ENCODE measurements at places on chromosomes 16 and 17.

- no peak for DNase-seq
Observed at GRCh38 chr16:27301236-27301861, 12.4 kb upstream of the IL4R start.

DNA sequence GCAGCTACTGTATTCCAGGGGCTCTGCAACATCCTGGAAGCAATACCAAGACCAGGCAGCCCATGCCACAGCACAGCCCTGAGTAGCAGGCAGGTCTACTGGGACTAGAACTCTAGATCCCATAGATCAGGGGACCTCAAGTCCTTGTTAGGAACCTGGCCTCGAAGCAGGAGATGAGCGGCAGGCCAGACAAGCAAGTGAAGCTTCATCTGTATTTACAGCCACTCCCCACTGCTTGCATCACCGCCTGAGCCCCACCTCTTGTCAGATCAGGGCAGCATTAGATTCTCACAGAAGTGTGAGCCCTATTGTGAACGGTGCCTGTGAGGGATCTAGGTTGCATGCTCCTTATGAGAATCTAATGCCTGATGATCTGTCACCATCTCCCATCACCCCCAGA is 295.7 kb upstream of the TNRC6C start:
- no peak for DNase-seq

GRCh38 chr16:424033-424622 is 1.3 kb upstream of the RAB11FIP3 start:
- no peak for DNase-seq

- DNase-seq: no peak
Observed at GRCh38 chr16:47067203-47067602, 76.5 kb downstream of the NETO2 start.

GRCh38 chr17:50458701-50459676 is 9.7 kb downstream of the CHAD start:
- no peak for DNase-seq

DNA sequence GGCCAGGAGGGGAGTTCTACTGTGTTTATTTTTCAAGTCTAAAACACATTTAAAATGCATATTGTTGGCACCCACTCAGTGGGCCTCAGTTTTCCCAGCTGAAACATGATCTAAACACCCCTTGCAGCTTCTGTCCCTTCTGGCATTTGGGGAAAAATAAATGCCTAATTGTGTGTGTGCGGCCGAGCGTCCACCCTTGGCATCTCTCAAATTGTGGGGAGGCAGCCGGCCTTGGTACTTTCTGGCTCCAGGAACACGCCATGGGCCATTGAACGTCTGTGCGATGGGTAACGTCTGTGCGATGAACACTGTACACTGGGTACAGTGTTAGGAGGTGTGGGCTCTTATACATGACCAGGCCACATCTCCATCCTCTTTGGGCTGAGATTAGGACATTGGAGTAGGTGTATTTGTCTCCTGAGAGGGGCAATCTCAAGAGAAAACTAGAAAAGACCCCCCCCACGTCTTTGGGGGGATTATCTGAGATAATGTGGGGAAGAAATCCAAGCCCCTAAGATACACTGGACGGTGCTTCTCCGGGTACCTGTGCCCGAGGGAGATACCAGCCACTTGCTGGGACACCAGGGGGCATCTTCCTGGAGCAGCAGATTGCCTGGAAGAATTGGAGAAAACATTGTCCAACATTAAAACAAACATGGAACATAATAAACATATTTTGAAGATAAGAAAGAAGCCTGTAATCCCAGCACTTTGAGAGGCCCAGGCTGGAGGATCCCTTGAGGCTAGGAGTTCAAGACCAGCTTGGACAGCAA is 54.9 kb downstream of the RAB11FIP4 start:
- no peak for DNase-seq

DNA sequence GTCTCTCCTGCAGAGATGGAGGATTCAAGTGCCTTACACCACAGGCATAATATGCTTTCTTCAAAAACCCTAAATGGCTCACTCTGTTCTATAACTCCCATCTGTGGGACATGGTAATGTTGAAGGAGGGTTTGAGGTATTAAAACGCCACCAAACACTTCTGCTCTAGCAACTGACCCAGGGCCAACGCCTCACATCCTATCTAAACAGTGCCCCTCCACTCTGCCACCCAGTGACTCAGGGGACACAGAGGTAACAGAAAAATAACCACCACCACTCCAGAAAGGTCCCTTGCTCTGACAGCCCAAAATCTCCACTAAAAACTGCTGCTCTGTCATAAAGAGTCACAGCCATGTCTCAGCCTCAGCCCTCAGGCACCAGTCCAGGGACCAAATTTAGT is 17.7 kb downstream of the NPRL3 start:
- no peak for DNase-seq

DNA sequence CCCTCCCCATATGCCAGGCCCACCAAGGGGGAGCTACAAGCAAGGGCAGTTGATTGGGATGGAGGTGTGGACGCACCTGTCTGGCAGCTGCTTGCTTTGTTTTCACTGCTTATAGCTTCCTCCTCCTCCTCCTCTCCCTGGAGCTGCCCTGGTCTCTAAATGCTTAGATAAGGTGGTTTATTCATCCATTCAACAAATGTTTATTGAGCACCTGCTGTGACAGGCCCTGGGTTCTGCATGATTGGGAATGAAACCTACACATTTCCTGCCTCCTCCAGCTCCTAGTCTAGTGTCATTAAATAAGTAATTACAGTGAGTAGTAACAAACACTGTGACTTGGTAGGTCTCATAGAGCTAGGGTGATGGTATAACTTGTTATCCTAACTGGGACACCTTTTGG is 17.4 kb upstream of the MAP3K14 start:
- DNase-seq: no peak

- no peak for DNase-seq
Observed at GRCh38 chr17:70405492-70406220, 236.3 kb downstream of the KCNJ2 start.

DNA sequence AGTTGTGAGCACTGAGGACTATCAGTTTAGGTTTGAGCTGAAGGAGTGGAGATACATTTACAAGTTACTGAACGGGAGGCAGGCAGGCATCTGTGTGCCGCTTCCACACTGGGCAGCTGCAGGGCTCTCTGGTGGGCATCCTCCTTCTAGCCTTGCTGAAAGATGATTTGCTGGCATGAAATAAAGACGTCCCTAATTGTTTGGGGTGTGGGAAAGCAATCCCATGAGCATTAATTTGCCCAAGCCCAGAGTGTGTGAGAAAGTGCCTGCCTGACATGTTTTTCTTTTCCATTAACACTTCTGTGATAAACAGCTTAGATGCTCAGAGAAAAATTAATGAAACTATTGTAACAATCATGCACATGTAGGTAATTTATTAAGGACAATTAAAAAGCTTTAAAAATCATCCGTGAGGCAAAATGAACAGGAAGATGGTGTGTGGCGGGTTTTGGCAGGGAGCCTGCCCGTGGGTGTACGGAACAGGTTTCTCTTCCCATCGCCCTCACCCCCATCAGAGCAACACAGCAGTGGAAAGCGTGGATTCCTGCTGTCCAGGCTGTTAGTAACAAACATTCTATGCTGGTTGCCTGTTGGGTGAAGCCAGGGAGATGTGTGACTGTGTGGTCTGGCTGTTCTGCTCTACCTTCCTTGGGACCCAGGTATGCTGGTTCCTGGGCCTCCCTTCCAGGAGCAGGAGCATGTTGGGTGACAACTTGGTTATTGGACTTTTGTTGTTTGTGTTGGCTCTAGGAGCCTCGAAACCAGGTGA is 191.9 kb downstream of the MSI2 start:
- no peak for DNase-seq

GRCh38 chr17:82241926-82242697 is 13.3 kb downstream of the SLC16A3 start:
- no peak for DNase-seq

- DNase-seq: no peak
Observed at GRCh38 chr16:85498607-85499006, 114.5 kb upstream of the GSE1 start.

DNA sequence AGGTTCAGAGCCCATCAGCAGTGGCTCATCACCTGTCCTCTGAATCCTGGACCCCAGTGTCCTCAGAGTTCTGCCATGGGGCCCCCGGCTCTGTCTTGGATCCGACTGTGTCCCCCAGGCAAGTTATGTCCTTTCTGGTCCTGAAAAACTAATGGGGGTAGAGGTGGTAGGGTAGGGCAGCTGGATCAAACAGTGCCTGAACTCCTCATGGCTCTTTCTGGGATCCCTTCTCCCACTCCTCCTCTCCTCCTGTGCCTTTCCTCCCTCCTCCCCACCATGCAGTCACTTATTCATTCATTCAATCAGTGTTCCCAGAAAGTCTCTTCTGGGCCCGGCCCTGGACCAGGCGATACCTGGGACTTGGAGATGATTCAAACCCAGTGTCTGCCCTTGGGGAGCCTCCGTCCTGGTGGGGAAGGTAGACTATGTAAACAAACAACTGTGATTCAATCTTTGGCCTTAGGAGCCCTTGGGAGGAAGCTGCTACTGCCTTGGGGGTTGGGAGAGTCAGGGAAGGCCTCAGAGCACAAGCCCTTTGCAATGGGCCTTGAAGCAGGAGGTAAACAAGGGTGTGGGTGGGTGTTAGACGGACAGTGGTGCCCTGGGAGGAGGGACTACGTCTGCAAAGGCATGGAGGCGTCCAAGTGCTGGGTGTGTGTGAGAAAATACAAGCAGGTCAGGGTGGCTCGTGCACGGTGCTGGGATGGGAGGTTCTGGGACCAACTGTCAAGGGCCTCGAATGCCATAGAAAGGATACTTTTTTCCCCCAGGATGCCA is 6.4 kb upstream of the FAM83G start:
- no peak for DNase-seq

GRCh38 chr16:69932691-69933392 is 18.3 kb upstream of the CLEC18A start:
- DNase-seq: no peak

DNA sequence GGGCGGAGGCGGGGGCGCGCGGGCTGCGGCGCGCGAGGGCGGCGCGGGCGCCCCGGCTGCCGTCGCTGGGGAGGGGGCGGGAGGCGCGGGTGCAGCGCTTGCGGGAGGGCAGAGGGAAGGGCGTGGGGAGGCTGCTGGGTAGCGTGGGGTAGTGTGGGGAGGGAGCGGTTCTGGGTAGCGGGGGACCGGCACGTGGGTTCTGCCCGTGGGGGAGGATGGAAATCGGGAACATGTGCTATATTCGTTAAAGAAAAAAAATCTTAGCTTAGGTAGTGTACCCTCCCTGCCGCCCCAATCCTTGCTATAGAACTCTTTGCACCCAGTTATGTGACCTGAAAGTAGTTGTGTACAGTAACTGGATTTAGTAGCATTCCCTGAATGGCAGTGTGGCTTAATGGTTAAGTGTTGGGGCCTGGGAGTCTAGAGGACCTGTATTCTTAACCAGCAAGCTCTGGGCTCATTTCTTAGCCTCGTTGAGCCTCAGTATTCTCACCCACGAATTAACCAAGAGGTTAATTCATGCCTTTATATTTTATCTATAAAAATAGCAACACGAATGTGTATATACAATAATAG is 646 bp downstream of the RABEP1 start:
- peak; percentile 6 for DNase-seq

GRCh38 chr17:74565126-74565525 is 2.2 kb downstream of the CD300H start:
- DNase-seq: no peak

DNA sequence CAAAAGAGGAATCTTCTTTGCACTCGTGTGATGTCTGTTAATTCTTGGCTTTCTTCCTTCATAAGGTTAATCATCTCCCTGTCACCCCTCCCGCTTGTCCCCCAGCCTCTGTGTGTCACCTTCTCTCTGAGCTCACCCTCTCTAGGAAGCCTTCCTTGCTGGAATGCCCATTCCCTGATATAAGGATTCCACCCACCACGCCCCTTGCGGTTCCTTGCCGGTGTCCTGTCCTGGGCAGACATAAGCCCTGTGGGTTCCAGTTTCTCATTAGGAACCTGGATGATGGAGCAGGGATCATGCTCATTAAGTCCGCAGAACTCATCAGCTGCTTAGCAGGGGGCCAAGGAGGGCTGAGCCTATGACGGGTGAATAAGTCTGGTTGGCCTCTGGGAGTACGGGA is 559.3 kb downstream of the MAF start:
- no peak for DNase-seq

DNA sequence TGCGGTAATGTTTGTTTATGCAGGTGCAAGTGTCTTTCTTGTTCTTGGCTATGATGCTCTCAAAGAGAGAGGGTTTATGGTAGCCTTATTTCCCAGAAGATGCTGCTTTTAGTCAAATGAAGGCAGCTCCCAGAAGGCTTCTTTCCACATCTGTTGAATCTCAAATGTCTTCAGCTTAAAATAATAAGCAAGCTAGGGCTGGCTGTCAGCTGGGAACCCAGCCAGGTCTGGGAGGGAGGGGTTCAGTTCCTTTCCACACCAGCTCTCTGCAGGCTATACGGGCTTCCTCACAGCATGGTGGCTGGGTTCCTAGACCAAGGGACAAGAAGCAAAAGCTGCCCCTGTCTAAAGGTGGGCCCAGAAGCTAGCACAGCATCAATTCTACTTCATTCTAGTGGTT is 47.4 kb upstream of the ATF7IP2 start:
- no peak for DNase-seq

DNA sequence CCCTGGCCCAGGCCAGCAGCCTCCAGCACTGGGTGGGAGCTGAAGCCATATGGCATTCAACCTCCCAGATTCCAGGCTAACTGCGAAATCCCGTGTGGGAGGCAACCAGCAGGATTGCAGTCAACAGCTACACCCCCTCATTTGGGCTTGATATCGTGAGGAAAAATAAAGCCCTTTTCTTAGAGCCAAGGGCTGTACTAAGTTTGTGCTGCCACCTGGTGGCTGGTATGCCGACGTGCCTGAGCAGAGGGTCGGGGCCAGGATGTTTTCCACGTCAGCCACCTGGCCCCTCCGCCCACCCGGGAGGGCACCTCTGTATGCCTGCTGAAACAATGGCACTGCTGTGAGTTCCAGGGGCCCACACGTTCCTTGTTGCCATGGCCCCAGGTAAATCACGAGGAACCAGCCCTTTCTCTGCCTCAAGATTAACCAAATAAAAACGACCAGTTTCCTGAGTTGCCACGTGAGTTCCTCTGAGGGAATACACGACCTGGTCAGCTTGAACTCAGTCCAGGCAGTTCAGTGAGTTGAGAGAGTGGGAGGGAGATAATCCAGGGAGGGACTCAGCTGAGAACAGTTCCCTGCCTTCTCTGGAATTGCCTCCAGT is 9.0 kb downstream of the TMEM98 start:
- peak; percentile 20 for DNase-seq

- DNase-seq: no peak
Observed at GRCh38 chr17:35947156-35947585, 3.7 kb upstream of the LYZL6 start.

DNA sequence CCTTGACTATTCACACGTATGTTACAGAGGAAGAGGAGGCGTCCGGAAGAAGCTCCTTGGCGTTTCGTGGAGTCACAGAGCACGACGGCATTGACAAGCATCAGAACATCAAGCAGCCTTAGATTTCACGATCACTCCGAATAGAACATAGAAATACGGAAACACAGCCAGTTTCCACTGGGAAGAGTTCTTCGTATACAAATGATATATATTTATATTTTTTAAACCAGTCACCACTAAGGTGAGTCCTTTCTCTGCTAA is 3.1 kb downstream of the CBLN1 start:
- no peak for DNase-seq

All from stimulated activated CD4-positive, alpha-beta T cell treated with anti-CD3 and anti-CD28 coated beads, Interleukin-1b, Interleukin-23, amount 100 ng/mL, for 1 hour (primary cell).